ENCODE measurements at places on chromosomes 2 and 18.
A peak's percentile ranks its signal among the peaks of the same experiment; 100 is the strongest.

- no peak for DNase-seq
Measured at GRCh38 chr2:159506202-159506601, 110.1 kb downstream of the BAZ2B start.

DNA sequence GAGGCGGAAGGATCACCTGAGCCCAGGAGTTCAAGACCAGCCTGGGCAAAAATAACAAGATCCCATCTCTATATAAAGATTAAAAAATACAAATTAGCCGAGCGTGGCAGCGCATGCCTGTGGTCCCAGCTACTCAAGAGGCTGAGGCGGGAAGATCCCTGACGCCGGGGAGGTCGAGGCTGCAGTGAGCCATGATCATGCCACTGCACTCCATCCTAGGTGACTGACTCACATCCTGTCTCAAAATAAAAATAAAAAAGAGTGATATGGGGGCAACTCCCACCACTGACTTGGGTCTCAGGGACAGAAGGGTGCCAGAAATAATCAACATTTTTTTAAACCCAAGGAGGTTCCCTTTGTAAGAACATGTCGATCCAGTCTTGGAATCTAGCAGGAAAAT, 37.6 kb downstream of the ZNF516 start:
- no peak for DNase-seq

GRCh38 chr2:148545390-148546256, 98.9 kb upstream of the EPC2 start:
- no peak for DNase-seq

- DNase-seq, result no peak
Measured at GRCh38 chr2:229616433-229616832, 97.9 kb downstream of the DNER start.

DNA sequence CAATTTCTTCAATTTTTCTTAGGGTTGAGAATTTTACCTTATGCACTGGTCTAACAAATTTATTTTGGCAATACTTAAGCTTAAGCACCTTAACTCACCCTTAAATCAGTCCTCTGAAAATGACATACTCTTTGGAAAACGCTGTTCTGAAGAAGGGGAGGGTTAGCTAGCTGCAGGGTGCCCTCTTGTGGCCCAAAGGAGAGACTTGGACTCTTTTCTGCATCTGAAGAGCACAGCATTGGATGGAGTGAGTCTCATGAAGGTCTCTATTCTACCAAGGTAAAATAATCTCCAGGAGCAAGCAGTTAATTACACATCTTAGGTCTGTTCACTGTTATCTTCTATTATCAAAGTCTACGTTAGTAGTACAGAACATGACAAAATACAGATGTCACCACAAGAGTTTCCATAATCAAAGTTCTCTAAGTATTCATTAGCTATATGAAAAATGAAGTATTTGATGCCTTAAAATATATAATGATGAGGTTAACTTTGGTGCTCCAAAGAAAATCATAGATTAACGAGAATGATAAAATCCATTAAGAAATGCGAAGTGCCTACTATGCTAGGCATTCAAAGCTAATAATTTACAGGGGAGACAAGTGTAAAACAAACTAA, 24.4 kb downstream of the PUM2 start:
- no peak for DNase-seq

DNA sequence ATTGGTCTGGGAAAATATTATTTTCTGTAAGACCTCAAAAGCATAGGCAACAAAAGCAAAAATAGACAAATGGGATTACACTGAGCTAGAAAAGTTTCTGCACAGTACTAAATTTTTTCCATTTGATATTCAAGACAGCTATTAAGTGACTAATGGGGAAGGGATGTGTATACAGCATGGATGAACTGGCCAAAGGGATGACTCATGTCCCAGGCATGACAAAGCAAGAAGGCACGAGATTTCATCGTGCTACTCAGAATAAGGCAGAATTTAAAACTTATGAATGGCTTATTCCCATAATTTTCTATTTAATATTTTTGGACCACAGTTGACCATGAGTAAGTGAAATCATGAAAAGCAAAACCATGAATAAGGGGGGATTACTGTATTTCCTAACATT, 1250.1 kb upstream of the GYPC start:
- no peak for DNase-seq

GRCh38 chr2:236661762-236662110, 92.1 kb downstream of the ACKR3 start:
- no peak for DNase-seq

DNA sequence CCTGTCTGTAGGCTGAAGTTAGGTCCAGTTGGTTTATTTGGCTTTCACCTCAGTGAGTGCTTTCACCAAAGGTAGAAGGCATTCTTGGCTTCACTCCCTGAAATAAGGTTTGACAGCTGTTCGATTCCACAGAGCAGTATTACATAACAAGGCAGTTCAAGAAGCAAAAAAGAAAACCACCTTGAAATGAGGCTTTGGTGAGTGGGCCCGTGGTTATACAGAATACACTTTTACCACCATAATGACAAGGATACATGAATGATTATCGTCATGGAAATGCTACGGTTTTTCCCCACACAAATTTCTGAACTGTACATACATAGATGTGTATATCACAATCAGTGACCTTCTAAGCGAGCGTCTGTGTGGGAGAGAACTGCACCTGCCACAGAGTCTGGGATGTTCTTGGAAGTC, 80.0 kb upstream of the CHRNA1 start:
- no peak for DNase-seq

DNA sequence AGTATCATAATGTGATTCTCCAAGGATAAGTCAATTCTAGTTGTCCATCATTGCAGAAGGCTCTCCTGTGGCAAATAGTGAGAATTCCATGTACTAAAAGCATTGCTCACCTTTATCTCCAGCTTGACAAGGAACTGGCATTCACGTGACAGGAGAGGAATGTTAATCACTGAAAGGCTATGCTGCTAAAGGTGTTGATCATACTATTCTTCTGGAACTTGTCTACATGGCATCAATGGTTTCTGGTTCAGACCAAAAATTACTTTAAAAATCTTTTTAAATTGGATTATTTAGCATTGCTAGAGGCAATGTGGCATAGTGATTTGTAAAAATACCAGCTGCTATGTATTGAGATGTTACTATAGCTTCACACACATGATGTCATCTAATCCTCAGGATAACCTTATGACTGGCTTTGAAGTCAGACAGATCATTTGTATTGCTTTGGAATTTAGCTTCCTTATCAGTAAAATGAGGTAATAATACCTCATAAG, 414.4 kb downstream of the MTX2 start:
- DNase-seq, result no peak

DNA sequence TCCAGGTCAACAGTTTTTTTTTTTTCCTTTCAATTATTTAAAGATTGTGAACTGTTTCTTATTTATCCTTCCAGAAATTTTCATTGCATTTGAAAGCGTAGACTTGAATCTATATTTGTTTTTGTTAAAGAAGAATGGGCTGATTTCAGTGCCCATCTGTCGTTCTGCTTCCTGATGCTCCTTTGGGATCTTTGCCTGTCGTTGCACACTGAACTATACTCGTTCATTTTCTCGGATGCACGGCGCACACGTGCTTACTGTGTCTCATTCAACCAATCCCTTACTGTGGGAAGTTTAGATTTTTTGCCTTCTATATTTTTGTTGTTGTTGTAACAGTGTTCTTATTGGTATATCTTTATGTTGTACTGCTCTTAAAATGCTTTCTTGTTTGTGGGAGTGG, 149.7 kb downstream of the VAPA start:
- no peak for DNase-seq

GRCh38 chr2:69202327-69202726, 184.7 kb downstream of the GFPT1 start:
- no peak for DNase-seq

DNA sequence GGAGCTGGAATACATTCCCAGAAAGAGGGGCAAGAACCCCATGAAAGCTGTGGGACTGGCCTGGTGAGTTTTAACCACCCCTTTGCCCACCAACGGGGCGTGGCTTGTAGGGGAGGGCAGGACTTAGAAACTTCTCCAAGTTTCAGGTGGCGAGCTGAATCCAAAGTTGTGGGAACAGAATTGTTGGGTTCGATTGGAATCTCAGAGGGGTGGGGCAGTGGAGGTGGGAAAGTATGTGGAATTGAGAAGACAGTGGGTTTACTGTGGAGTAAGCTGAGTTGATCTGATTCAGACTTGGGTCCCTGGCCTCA, 1.1 kb downstream of the PNKD start:
- no peak for DNase-seq

- no peak for DNase-seq
Measured at GRCh38 chr18:24959051-24959476, 392.9 kb downstream of the ZNF521 start.

DNA sequence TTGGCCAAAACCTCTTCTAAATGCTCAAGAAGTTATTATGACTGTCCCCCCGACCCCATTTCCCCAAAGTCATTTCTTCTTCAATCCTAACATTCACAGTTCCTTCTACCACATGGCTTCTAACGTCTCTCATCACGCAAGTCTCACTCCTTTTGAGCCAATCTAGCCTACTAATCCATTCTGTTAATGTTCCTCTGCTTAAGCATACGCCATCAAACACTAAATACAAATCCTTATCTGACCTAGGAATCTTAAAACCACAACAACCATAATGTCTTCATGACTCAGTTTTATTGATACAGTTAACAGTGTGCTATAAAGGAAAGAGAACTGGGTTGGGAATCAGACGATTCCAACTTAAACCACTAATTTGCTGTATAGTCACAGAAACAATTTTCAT, 23.9 kb downstream of the HNRNPLL start:
- DNase-seq, result no peak

DNA sequence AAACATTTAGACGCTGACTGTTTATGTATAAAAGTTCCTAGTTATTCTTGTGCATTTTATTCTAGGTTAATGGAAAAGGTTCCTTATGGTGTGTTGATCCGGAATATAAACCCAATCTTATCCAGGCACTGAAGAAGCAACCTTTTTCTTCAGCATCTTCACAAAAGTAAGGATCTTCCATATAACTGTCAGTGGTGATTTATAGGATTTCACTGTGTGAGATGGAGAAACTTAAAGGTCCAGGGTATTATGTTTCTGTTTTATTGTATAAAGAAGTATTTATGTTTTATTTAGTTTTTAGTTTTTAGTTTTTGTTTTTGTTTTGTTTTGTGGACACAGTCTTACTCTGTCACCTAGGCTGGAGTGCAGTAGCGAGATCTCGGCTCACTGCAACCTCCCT, 171.0 kb upstream of the STON1 start:
- no peak for DNase-seq

GRCh38 chr2:236984046-236984445, 101.6 kb upstream of the COPS8 start:
- no peak for DNase-seq

DNA sequence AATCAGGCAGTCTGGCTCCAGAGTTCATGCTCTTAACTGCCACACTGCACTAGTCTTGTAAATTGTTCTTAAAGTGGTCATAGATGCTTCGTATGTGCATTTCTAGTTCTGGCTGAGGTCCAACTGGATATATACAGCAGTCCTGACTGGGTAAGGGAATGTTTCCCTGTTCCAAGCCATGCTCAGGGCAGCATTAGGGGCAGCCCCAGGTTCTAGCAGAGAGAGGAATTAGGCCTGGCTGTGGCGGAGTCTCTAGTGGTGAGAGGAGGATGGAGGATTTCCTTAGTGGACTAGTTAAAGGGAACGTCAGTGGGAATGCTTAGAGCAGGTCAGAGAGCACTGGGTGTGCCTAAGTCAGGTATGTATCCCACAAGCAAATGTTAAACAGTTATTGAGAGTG, 28.0 kb downstream of the UBE2E3 start:
- no peak for DNase-seq

- DNase-seq, result no peak
Measured at GRCh38 chr18:70781860-70782453, 493.1 kb downstream of the SOCS6 start.

- no peak for DNase-seq
Measured at GRCh38 chr2:205024822-205025518, 479.7 kb downstream of the PARD3B start.

- DNase-seq, result no peak
Measured at GRCh38 chr2:181165199-181165868, 184.9 kb downstream of the UBE2E3 start.

GRCh38 chr2:215811003-215811402, 202.3 kb downstream of the MREG start:
- DNase-seq, result no peak

GRCh38 chr2:122422384-122422991, 667.0 kb downstream of the TSN start:
- no peak for DNase-seq

DNA sequence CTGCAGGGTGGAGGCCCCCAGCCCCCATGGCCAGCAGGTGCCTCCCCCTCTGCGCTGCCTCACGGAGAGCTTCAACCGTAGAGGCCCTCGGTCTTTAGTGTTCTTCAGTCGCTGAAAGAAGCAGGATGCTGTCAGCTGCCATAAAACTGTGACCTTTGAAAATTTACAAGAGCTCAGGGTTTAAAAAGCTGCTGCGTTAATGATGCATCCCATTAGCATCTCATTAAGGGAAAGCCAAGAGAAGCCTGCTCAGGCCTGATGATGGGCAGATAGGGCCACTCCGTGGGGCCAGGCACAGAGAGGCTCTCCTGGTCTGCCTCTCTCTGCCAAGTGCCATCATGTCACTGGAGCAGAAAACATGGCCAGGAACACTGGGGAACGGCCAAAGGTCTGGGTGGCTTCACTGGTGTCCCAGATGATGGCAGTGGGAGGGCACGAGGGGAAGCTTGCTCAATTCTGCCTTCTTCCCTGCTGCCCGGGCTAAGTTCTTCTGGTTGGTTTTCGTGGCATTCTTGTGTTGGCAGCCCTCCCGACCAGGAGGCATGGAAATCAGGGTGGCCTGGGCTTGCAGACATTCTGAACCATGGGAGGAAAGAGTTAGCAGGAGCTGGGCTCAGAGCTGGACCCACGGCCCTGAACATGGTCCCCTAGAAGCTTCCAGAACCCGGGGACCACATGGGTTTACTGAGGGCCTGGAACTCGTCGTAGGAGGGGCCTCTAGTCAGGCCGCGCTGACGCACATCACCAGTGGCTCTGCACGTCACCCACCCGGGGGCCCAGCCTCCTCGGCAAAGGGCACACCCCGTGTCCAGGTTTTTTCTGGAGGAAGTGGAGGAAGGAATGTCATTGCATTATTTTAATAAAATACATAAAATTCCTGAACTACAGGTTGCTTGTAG, 250.7 kb downstream of the KLHL29 start:
- DNase-seq, result peak; percentile 62

DNA sequence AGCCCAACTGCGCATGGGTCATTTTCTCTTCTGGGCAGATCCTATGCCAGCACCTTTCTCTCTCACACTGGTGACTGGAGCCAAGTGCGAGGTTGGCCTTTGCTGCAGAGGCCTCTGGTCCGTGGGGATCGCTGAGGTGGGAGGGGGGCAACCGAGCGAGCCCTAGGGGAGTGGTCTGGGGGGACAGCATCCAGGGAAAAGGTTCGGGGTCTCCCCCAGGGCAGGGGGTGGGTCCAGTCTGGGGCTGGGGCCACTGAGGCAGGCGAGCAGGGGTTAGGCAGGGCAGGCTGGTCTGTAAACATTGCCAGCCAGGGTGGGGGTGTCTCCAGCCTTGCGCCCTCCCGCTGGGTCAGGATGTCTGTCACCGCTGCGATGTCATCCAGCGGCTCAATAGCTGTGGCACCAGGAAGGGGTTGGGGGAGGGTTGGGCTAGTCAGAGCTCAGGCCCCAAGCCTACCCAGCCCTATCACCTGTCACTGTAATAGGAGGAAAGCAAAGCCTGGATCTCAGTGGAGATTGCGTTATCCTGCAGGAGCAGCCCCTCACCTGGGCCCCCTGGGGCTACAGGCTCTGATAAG, 4.7 kb downstream of the WDR54 start:
- no peak for DNase-seq

- no peak for DNase-seq
Measured at GRCh38 chr2:44291281-44292248, 16.3 kb downstream of the SLC3A1 start.

GRCh38 chr2:8258406-8258805, 423.4 kb upstream of the ID2 start:
- no peak for DNase-seq

- DNase-seq, result no peak
Measured at GRCh38 chr2:101371636-101372035, 15.7 kb downstream of the CREG2 start.
